Activated CD8-positive, alpha-beta memory T cell treated with anti-CD3 and anti-CD28 coated beads for 4 hours (primary cell): ENCODE measurements at places on chromosomes 11 and 22.

DNA sequence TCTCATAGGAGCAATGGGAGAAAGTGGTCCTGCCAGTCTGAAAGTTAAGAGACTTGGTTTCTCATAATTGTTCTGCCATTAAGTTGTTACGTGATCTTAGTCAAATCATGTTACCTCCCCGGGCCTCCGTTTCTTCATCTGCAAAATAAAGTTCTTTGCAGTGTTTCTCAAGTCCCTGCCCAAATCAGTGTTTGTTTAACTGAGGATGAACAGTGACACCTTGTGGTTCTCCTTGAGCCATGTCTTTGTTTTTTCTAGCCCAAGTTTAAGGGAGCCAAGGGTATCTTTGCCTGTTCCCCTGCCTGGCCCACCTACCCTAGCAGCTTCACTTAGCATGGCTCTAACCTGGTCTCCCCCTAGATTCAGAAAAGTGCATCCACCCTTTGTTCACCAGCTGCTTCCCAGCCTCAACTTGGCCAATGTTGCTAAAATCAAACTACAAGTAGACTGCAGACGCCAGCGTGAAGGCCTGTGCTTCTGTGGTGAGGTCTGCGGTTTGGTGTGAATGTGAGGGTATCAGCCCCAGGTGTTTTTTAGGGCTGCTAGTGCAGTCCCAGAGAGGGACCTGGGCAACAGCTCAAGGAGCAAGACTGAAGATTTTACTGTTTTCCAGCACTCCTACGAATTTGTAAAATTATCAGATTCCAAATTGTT is 35.5 kb downstream of the FZD4 start:
- DNase-seq: no peak

DNA sequence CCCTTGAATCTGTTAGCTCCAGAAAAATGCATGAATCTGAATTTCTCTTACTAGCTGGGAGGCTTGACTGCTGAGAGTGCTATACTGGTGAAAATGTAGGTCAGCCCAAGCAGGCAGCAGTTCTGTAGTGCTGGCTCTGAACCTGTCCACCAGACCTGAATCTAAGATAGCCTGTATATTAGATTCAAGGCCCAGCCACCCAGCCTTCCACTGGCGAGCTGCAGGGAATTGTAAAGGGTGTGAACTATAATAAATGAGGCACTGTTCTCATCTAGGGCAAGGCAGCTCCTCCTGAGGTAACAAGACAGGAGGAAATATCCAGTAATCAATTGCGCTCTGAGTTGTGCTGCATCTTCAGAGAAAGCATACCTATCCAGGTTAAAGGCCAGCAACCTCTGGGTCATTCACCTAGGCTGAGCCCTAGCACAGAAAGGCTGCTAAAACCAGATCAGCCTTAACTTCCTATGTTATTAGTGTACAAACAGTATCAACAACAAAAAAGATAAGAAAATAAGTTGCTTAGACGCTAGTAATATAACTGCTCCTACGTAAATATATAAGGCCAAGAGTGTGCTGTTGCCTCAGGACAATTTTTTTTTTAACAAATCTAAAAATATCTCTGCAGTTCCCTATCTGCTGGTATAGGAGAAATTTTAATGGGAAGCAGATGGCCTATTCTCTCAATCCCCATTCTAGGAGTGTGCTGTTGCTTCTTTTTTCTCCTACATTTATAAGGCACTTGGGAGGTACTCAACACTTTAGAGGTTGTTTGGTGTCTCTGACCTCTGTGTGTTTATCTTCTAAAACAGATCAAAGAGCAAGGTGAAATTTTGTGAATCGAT is 63.0 kb downstream of the RELT start:
- no peak for DNase-seq

DNA sequence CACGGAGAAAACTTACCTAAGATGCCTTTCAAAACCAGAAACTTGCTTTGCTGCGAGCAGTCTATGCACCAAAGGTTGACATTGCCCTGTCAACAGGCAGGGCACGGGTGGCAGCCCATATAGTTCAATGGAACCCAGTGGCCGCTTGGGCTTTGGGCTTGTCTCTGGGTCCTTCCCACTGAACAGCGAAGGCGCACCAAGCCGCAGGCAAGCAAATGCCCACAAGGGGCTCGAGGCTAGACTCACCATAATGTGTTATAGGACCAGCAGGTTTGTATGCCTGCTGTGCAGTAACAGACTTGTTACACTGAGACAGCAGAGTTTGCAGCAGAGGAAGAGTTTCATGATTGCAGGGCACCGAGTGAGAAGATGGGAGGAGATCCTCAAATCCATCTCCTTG is 20.3 kb downstream of the CLDN5 start:
- no peak for DNase-seq

DNA sequence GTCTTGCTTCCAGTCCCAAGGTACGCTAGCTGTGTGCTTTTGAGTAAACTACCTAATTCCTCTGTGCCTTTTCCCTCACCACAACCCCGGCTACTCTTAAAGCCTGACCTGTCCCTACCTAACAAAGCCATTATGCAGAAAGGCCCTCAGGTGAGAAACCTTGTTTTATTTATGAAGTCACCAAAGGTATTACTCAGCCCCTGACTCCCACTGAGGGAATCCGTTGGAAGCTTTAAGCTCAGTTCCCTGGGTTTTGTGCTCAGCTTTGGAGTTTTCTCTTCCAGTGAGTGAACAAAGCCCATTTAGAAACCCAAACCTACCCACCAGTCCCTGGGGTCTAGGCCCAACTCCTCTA is 90.9 kb downstream of the APIP start:
- no peak for DNase-seq

GRCh38 chr11:111557425-111558111 is 17.0 kb downstream of the LAYN start:
- DNase-seq: no peak
